Smooth muscle cell of the pulmonary artery (primary cell): ENCODE measurements at places on chromosomes 2 and 18. TPM values are rescaled to one million over a fixed set of nuclear protein-coding genes. Genes with fewer than 3 reads are reported as not detected.

The HJURP gene
- 2.6 and 5.2 TPM in 2 replicates for total RNA-seq

The ATP6V1B1 gene
- 1.1 and 2.2 TPM in 2 replicates for total RNA-seq

The POTEI gene
- not detected in 2 replicates for total RNA-seq

The MDH1B gene
- 0.33 and 0.72 TPM in 2 replicates for total RNA-seq

The SMCHD1 gene
- 47.7 and 71.2 TPM in 2 replicates for total RNA-seq

The MYO5B gene
- total RNA-seq = under 0.01 and 0.07 TPM in 2 replicates

The PPP4R1 gene
- total RNA-seq = 80.3 and 91.7 TPM in 2 replicates

The THSD7B gene
- total RNA-seq = 0.03 and 1.4 TPM in 2 replicates

The ALLC gene
- not detected in 2 replicates for total RNA-seq

The IL1RL2 gene
- 1.6 and 2.8 TPM in 2 replicates for total RNA-seq

The RAX gene
- not detected in 2 replicates for total RNA-seq

The KIF3C gene
- 14.7 and 19.2 TPM in 2 replicates for total RNA-seq

The MAB21L4 gene
- not detected in 2 replicates for total RNA-seq

The GLI2 gene
- total RNA-seq = 8.9 and 10.0 TPM in 2 replicates

The TTN gene
- 1.2 and 3.3 TPM in 2 replicates for total RNA-seq

The TFPI gene
- 150 and 489 TPM in 2 replicates for total RNA-seq
